ENCODE measurements at places on chromosomes 7 and 10.
A peak's percentile ranks its signal among the peaks of the same experiment; 100 is the strongest.

DNA sequence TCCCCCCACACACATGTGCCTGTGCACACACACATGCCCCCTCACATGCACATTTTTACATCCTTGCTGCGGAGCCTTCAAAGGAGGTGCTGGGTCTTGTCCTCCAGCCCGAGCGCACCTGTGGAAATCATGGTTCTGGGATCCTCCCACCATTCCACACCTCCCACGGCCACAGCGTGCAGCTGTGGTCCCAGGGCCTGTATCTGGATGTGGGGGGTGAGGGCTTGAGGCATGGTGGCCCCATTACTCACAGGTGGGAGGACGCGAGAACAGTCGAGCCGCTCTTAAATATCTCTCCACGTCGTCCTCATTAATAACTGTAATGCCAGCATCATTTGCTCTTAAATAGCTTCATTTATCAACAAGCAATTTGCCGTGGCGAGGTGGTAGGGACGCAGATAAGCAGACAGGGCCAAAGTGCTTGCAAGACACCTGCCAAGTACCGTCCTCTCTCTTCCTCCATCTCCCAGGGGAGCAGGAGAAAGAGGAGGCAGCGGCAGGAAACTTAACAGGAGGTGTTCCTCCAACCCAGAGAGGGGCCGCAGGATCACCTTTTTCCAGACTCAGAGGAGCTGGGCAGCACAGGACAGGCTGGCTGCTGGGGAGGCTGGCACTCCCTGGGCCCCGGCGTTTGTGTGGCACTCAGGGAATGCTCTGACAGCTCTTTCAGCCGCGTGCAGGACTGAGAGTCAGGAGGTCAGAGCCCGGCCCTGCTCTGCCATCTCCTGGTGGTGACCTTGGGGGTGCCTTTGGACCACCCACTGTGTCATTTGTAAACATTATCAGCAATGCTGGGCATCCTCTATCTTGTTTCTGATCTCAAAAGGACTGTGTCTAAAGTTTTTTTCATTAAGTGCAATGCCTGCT, 87.4 kb downstream of the CDH23 start:
- DNase-seq, result no peak

GRCh38 chr10:61073391-61073790, 129.4 kb upstream of the RHOBTB1 start:
- DNase-seq, result no peak

DNA sequence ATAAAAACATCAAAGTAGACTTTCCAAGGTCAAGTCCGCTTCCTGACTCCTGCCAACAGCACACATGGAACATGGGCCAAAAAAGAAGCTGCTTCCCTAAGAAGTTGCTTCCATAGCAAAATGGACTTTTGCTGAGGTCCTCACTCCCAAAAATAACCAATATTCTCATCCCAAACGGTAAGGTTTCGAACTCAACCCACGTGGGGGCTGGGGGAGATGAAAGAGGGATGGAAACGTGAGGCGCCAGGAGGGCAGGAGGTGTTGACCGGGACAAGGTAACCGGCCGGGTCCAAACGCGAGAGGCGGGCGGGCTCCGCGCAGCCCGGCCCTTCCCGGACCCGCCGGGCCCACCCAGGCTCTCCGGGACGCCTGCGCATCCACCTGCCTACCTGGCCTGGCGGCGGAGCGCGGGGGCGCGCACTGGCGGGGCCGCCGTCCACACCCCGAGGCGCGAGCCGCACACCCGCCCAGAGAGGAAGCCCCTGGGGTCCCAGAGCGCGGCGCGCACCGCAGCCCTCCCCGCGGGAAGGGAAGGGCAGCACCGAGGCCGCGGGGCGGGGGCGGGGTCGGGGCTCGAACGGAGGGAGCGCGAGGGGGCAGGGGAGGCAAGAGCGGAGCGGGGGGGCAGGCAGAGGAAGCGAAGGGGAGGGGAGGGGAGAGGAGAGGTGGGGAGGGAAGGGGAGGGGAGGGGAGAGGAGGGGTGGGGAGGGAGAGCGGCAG, 742 bp downstream of the LMBR1 start:
- peak; percentile 72 for DNase-seq

GRCh38 chr10:271201-271600, 135.9 kb downstream of the ZMYND11 start:
- no peak for DNase-seq

DNA sequence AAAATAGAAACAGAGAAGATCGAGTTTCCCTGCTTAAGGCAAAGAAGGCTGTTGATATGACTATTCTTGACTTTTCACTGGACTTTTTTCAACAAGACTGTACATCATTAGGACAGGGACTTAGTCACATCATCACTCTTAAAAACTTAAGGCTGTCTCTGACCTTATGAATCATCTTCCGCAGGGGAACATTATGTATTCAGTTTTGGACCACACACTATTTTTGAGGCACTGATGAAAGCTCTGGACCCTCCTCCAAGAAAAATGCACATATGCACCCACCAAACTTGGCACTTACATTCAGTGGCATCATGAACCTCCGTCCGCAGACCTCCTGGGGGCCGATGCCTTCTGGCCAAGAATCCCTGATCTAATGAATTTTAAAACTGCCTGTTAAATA, 96.4 kb downstream of the CALD1 start:
- no peak for DNase-seq

- DNase-seq, result no peak
These were observed 165.5 kb downstream of the PKD1L1 start for GRCh38 chr7:47782792-47783191.

DNA sequence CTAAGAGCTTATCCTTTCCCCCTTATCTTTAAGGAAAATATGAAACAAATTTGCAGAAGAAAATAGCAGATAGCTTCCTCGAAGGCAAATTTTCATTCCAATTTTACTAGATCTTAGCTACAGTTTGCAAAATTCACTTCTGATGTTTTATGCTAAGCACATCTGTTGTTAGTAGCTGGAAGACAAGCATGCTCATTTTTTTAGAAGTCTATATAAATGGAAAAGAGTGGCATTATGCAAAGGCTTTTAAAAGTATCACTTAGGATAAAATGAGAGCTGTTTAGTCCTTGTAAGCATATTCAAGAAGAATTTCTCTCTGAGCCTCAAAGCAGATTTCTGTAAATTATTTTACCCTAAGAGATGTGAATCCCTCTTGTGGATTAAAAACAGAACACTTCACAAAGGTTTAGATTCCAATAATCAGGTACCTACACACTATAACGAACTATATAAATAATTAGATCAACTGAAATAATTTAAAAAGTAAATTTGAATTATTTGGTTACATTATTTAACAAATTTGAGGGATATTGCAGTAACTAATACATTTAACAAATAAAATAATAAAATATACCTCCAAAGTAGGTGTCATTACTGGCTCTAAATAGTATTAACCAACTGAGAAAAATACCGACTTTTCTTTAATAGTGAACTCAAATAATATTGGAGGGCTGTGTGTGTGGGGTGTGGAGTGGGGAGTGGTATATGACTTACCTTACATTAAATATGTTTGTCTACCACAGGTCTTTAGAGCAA, 307.1 kb downstream of the SEMA3D start:
- DNase-seq, result no peak

- DNase-seq, result no peak
These were observed 291.6 kb upstream of the KIAA1217 start for GRCh38 chr10:23917251-23917840.

DNA sequence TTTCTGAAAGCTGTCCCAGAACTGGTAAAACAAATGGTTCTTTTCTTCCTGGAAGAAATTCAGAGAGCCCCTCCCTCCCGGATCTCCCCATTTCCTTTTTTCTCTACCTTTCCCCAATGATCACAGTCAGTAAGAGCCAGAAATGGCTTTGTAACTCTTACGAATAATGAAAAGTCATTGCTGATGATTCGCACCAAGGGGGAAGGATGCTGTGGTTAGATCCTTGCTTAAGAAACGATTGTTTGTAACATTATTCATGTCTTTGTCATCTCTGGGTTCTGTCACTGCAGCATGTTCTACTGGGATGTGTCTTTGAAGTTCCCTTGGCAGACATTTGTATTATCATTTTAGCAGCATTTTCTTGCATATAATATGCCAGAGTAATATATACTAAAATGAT, 138.9 kb downstream of the CACNB2 start:
- no peak for DNase-seq

DNA sequence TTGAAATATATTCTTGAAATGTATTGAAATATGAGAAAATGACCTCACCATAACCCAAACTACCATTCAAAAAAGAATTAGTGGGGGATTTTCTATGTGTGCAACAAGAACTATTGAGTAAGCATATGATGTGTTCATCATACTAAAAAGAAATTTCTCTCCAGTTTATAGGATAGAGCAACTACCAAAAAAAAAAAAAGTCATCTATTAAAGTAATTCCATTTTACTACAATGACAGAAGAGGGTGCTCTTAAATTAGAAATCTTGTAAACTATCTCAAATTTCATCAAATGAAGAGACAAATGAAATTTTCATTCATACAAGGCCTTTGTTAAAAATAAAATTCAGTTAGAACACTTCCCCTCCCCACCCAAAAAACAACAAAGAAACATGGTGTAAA, 195.4 kb upstream of the PLXDC2 start:
- DNase-seq, result no peak

GRCh38 chr7:112782498-112782897, 7.7 kb downstream of the TMEM168 start:
- no peak for DNase-seq
